NCI-H510A (cell line): ENCODE measurements at places on chromosomes 16 and 17.

DNA sequence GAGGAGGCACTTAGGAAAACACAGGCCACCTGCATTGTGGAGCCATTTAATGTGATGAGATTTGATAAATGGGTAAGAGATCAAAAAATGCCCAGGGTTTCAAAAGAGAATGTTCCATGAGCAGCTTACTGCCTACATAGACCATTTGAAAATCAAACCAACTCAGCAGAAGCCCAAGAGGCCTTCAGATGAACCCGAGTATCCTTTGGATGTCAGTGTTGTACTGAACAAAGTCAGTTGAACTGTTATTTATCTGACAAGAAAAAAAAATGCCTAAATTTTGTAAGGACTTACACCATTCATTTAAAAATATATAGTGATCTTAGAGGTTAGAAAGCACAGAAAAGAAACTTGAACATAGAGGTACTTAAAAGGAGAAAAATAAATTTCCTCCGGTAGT, 381.7 kb downstream of the ZFHX3 start:
- DNase-seq: no peak

GRCh38 chr16:3548445-3548844, 28.8 kb downstream of the NLRC3 start:
- no peak for DNase-seq

GRCh38 chr17:73011016-73011486, 81.4 kb downstream of the SLC39A11 start:
- no peak for DNase-seq

- no peak for DNase-seq
Observed at GRCh38 chr17:10605221-10605783, 51.8 kb downstream of the MYH3 start.

- DNase-seq: no peak
Observed at GRCh38 chr17:73936908-73937627, 266.4 kb upstream of the RPL38 start.
